ENCODE measurements at places on chromosomes 6 and 20.
A peak's percentile ranks its signal among the peaks of the same experiment; 100 is the strongest.

GRCh38 chr20:22586645-22587310 is 2.4 kb upstream of the FOXA2 start:
- DNase-seq = no peak

DNA sequence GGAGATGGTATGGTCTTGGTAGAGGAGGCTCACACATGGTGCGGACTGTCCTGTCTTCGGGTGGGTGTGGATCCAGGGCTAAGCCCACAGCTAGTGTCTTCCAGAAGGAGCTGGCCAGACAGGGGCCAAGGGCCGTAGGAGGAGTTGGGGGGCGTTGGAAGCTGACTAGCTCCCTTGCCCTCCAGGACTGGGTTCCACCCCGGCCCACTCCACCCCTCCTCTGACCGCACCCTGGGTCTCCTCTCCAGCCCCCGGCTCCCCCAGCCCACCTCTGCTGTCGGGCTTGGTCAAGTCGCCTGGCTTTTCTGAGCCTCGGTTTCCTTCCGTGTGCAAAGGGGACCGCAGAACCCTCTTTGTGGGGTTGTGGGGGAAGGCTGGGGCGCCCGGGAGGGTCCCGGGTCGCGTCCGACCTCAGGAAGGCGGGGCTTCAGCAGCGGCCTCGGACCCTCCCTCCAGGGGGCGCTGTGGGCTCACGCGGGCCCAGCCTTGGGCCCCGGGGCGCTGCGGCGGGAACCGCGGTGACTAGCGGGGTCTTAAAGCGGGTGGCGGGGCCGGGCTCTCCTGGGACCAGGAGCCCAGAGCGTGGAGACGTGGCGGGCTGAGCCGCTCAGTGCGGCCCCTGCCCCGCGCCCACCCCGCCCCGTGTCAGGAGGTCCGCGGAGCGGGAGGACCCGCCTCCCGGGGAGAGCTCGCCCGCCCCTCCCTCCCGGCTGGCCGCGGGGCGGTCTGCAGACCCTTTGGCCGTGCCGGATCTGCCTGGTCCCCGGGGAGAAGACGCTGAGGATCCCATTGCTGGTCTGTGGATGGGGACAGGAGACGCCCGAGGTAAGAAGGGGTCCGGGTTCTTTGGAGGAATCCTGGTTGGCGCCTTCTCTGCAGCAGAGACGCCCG is 5.4 kb downstream of the NPBWR2 start:
- DNase-seq = no peak

DNA sequence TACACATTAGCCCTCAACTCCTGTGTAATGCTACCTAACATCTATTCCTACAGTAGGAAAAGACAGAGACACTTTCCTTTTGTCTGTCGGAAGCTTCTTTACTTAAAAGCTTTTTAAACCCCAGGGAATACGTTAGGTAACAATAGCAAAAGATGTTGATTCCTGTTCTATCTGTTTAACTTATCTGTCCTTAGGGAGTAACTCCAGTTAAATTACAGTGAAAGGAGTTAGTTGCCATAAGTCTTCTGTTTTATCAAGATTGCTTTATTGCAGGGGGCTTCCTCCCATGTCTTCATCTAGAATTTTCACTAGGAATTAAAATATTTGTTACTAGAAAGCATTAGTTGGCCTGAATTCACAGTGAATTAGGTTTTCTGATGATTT is 26.2 kb downstream of the TOP1 start:
- no peak for DNase-seq

- DNase-seq = no peak
These were observed 410.8 kb upstream of the PLCB4 start for GRCh38 chr20:8658103-8658502.

- DNase-seq = no peak
These were observed 508 bp downstream of the NOP56 start for GRCh38 chr20:2652724-2653555.

GRCh38 chr6:118317581-118318563 is 230.2 kb upstream of the PLN start:
- peak; percentile 31 for DNase-seq

DNA sequence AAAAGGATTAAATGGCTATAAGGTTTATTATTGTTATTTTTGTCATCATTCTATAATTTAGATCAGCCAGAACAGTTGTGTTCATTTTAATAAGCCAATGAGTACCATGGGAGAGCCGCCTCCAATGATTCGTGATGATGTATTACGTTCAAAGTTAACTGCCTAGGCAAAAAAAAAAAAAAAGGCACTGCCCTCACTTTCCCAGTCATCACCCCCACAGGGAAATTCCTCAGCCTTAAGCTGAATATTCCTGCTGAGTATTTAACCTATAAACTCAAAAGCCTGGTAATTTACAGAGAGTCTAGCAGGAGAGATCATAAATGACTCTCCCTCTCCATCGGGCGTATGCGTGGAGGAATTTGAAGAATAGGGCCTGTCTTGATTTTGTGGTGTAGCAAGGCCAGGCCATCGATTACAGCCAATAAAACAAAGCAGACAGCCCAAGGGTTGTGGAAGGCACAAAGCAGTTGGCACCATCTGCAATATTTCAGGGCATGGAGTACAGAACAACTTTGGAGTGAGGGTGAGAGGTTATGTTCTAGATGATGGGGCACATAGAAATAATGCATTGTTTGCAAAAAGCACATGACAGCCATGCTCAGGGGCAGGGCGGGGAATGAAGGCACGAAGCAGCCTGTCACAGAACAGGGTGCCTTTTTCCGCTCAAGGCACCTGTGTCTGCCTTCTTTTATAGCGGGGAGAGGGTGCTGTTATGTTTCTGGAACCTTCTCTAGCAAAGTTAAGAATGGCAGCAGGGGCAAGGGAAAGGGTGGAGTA is 138.2 kb upstream of the DTNBP1 start:
- peak; percentile 4 for DNase-seq

GRCh38 chr20:23612396-23612795 is 6.7 kb upstream of the CST9 start:
- DNase-seq = no peak
